Panc1 (cell line): ENCODE measurements at places on chromosomes 7 and 10. TPM values are rescaled to one million over a fixed set of nuclear protein-coding genes. Genes with fewer than 3 reads are reported as not detected.

DNA sequence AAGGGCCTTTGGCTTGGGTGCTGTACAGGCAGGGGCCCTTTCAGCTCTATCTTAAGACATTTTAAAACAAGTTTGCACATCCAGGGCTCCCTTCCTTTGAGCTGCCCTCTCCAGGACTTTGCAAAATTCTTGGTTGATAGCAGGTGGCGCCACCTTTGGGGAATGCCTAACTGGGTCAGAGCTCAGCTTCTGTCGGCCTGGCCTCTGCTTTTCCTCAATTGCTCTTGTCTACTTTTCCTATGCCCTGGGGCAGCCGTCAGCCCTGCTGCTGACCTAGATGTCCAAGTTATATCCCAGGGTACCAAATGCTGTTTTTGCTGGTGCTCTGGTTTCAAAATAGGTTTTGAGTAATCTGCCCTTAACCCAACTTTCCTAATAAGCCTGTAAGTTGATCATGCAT lies 65.8 kb downstream of the APBB1IP start:
- no peak for DNase-seq

DNA sequence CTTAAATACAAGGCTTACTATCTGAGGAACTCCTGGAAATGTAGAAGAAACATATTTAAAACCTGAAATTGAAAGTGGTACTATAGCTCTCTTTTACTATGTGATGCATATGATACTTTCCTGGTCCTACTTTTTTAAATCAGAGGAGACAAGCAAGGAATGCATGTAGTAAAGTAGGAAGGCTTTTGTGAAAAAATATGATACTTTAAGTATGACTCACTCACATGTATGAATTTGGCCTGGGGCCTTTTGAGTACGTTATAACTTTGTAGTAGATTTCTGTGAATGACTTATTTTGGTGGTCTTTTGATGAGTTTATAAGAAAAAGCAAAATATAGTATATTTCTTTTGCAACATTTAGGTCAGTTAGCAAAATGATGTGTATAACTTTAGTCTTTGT lies 53.8 kb downstream of the TAX1BP1 start:
- no peak for DNase-seq

DNA sequence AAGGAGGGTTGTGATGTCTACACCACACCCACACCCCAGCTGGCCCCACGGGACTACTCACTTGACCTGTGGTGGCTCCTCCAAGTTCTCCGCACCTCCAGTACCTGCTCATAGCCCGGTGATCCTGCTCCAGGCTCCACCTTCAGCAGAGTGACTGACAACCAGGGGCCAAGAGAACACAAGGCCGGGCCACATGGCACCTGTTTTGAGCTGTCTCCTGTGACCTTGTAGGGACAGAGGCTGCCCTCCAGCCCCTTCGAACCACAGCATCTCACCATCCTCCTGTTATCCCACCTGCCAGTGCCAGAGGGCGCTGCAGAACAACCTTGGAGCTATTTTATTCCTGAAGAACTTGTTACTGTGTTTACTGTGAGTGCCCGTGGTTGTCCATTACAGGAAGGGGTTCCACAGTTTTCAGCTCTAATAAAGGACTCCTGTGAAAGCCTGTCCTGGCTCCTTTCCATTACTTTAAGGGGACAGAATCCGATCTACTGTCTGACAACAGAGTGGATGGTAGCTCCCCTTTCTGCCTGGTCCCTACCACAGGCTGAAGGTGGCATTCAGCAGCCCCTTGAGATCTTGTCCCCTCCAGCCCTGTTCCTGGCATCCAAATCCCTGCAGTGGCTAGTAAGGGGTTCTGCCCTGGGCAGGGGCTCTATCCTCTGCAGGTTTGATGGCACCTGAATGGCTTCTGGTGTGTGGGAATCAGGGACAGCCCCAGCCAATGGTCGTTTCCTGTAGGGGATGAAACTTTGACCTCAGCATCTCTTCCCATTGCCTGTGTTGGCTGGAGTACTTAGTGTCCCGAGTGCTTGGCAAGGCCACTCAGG lies 50.8 kb downstream of the C10orf120 start:
- DNase-seq: peak; percentile 20

GRCh38 chr7:98548971-98549370 lies 68.1 kb upstream of the NPTX2 start:
- DNase-seq: no peak

Gene TMEM270
- 0.72 TPM for total RNA-seq

GRCh38 chr10:86019141-86019540 lies 347.5 kb downstream of the GRID1 start:
- DNase-seq: no peak

- no peak for DNase-seq
Observed at GRCh38 chr7:91228327-91228726, 35.9 kb upstream of the FZD1 start.

DNA sequence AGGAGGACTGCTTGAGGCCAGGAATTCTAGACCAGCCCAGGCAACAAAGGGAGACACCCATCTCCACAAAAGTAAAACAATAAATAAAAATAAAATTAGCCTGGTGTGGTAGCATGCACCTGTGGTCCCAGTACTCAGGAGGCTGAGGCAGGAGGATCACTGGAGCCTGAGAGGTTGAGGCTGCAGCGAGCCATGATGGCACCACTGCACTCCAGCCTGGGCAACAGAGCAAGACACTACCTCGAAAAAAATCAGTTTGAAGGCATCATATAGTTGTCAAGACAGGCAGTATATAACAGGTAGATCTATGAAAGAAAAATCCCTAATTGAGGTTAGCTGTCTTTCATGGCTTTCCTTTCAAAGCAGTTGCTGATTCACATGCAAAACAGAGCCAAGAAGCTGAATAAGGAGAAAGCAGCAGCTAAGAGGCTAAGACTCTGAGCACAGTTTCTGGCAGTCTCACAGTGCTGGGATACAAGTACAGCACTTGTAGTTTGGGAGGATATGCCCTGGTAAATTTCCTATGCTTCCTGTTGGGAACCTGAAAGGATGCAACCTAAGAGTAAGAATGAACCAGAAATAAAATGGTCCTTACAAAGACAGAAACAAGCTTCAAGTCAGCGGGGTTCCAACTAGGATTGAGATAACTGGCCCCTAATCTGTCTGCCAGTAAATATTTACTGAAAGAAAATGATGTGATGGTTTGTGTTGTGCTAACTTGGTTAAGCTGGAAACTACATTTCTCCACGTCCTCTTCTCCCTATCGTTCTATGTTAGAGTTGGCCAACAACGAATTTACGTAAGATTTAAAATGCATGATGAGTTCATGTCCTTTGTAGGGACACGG lies 368.5 kb upstream of the HPS1 start:
- DNase-seq: no peak

DNA sequence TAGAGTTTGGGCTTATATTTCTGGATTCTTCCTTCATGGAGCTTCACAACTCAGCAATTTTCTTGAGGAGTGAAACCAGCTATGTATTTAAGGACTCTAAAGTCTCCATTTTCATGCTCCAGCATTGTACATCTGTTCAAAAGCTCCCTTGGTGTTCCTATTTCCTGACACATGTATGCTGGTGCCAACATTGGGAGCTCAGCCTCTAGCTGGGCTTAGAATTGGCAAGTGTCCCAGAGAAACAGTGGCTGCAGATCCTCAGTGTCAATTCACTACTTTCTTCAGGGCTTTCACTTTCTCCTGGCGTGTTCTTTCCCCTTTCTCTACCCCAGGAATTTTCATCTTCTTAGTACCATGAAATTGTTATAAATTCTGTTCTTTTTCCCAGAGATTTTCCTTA lies 103.1 kb downstream of the ZNF467 start:
- no peak for DNase-seq

GRCh38 chr7:76000566-76000965 lies 6.2 kb upstream of the TMEM120A start:
- no peak for DNase-seq

DNA sequence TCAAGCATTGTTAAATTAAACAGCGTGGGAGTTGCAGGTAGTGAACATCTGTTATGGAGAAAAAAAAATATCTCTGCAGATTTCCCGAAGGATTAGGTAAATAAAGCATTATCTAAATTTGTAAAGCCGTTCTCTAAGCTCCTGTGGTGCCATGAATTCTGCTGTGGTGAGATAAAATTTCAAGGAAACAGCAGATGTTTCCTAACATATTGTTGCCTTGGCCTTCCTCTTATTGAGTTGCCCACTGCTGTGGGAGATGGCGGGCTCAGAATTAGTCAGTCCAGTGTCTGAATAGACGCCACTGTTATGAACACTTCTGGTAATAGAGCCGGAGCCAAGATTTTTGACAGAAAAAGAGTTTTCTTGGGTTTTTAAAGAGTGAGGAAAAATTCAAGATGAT lies 82.6 kb upstream of the ELMO1 start:
- DNase-seq: no peak

- DNase-seq: no peak
Observed at GRCh38 chr10:77872151-77872946, 54.2 kb downstream of the DLG5 start.

GRCh38 chr10:10787586-10787985 lies 230.1 kb upstream of the CELF2 start:
- no peak for DNase-seq

Gene TPK1
- total RNA-seq: 3.3 TPM

Gene ADGRA1
- 0.05 TPM for total RNA-seq

- DNase-seq: no peak
Observed at GRCh38 chr7:1572111-1572822, 2.4 kb upstream of the PSMG3 start.

Gene RBAK
- total RNA-seq: 14.8 TPM

Gene MRPS33
- total RNA-seq: 68.8 TPM

- DNase-seq: no peak
Observed at GRCh38 chr7:93836116-93836515, 54.4 kb downstream of the TFPI2 start.
